Right renal cortex interstitium (tissue), 3 donors: ENCODE measurements at places on chromosomes 1 and 21.

DNA sequence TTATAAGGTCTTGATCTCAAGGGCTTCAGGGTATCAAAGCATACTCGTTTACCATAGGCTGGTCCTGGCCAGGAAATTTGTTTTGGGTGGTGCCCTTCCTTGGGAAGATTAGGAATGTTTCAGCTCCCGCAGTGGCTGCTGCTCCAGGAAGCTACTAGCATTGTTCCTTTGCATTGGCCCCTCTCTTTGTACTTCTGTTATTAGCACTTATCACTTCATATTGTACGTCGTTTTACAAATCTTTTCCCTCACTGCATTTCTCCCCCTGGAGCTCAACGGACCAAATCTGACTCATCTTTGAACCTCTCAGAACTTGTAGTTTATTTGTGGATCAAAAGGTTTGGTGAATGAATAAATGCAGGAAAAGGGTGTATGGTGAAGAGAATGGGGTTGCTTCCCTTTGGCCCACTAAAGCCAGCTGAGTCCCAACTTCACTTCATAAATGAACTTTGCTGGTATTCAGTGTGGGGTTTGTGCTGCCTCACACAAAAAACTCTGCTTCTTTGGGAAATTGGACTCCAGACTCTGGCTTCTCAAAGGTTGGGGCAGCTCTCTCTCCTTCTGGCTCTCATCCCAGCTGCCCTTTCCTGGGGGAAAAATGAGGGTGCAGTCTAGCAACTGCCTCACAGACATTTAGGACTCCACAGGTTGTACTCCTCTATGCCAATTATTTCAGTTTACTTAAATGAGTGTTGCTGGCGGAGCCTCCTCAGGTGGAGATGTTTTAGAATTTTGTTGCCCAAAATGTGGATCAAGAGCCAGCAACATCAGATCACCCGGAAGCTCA, 5.9 kb downstream of the GNAT2 start:
- no peak for DNase-seq

GRCh38 chr21:41153443-41153842, 14.5 kb upstream of the BACE2 start:
- DNase-seq: no peak

- DNase-seq: no peak
These were observed 514.2 kb upstream of the ZP4 start for GRCh38 chr1:238404921-238405320.

- no peak for DNase-seq
These were observed 213.3 kb downstream of the ROR1 start for GRCh38 chr1:63987014-63987627.

DNA sequence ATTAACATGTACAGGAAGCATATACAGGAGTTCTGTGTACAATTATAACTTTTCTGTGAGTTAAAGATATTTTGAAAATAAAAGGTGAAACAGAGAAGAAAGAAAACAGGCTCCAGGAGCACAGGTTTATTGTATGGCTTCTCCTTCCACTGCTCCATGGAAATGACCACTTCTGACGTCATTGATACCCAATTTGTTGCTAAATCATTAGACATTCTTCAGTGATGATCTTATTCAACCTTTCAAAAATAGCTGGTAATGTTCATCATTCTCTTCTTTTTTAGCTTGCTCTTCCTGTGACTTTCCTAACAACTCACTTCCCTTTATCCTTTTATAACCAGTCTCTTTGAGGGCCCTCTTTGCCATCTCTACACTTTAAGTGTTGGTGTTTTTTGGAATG, 77.8 kb downstream of the KCNK2 start:
- DNase-seq: no peak

DNA sequence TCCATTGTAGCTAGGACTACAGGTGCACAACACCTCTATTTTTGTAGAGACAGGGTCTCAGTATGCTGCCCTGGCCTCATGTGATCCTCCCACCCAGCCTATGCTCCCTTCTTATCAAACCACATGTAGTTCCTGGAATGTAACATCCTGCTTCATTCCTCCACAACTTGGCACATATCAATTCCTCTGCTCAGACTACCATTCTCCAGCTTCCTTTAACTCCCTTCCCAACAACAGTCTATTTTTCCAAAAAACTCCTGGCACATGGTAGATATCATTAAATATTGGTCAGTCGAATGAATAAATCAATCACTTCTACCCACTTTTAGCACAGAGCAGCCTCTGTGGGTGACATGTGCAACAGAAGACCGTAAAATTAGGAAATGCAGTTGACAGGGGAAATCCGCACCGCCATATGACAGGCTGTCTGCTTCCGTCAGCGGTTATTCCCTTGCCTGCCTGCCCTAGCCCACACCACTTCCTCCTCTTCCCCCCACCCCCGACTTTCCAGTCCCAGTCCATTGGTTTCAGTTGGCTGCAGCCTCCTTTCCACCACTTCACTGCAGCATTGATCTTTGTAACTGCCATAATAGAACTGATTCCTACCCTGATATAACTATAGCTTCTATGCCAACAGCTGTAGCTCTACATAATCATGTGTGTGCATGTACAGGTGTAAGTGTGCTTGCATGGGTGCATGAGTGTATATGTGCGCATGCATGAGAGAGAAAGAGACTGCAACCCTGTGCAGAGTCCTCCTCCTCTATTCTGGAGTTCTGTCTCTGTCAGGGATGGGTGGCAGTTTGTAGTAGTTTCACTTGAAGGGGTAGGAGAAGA, 6.8 kb upstream of the AKR1A1 start:
- no peak for DNase-seq

DNA sequence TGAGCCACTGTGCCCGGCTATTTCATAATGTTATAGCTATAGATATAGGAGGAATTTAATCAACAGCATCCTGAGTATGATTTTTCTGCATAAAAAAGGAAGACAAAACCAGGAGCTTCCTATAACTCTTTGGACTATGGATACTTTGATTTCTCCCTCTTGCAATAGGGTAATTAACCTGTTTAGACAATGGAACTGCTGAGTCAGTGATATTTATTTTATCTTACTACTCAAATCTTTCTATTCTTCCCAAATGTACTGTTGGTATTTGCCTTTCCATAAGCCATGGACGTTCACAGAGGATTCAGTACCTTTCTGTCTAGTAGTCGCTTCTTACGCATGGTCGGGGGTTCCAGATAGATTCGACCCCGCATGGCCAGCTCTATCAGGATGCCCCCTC, 33.6 kb downstream of the GOLPH3L start:
- DNase-seq: no peak

GRCh38 chr1:115194506-115194905, 105.2 kb upstream of the TSPAN2 start:
- DNase-seq: no peak

DNA sequence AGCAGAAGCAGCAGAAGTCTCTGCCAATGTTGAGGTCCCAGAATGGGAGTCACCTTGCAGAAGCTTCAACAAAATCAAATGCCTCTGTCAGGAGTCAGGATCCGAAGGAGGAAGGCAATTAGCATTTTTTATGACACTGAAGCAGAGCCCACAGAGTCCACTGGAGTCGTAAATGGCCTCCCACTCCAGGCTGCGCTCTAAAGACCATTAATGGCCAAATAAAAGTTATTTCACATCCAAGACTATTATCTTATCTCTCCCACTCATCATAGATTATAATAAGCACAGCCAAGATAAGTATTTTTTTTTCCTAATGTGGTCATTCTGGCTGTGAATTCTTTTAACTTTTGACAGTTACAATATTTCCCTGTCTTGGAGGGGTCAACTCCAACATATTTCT, 191.1 kb upstream of the C8B start:
- DNase-seq: no peak

DNA sequence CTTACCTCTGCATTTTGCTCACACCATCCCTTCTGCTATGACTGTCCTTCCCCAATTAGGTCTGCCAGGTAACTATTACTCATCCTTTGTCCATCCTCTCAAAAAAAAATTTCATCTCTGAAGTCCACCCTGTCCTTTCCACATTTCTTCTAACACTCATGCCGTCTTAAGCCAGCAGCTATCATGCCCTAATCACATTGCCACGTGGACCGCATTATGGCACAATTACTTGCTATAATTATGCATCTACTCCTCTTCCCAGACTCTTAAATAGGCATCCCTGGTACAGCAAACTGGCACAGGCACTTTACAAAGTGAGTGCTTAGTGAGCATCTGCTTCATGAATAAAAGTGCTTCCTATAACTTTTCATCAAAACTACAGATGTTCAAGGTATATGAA, 295.4 kb upstream of the ESRRG start:
- no peak for DNase-seq

- no peak for DNase-seq
These were observed 1.0 kb upstream of the DMRTA2 start for GRCh38 chr1:50424045-50424883.

- no peak for DNase-seq
These were observed 161.3 kb downstream of the TSEN15 start for GRCh38 chr1:184212649-184213314.
